ENCODE measurements at places on chromosomes 5 and 9.

DNA sequence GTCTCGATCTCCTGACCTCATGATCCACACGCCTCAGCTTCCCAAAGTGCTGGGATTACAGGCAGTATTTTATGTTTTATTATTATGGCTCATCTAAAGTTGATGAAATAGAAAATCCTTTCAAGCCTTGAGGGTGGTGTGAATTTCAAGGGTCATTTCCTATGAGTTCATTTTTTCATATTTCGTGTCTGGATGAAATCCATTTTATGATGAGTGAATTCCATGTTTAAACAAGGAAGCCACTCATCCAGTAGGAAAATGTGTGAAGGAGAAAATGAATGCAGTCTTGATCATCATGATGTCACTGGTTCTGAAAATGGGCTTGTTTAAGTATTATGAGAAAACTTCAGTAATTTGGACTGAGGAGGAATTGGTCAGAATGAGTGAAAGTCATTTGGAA, 74.6 kb upstream of the ZSWIM6 start:
- no peaks in the 10 kb centered on the region for H3K4me1 ChIP-seq
- no peak for DNase-seq
- H3K27ac ChIP-seq, result no peak overlapping the region
- peaks cover 49% of the 10 kb centered on the region for H3K27me3 ChIP-seq
- H3K36me3 ChIP-seq, result peaks cover 5% of the 10 kb centered on the region

DNA sequence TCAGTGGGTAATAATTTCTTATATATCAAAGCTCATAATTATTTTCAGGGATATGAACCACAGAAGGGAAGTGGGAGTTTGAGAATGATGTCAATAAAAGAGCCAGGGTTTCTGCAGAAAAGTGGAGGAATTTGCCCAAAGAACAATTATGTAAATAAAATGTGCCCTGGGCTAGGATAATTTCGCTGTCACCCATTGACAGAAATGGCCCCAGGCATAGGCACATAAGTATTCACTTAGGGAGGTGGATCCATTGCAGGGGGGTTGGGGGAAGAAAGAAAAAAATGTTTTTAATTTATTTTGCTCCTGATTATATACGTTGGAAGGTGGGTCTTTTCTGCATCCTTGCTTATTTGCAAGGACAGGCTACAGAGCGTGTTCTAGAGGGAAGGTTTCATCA, 135.1 kb upstream of the IRX2 start:
- H3K36me3 ChIP-seq, result no peaks in the 10 kb centered on the region
- H3K4me3 ChIP-seq, result no peak overlapping the region
- H3K4me1 ChIP-seq, result no peaks in the 10 kb centered on the region
- DNase-seq, result no peak
- no peaks in the 10 kb centered on the region for H3K27me3 ChIP-seq

DNA sequence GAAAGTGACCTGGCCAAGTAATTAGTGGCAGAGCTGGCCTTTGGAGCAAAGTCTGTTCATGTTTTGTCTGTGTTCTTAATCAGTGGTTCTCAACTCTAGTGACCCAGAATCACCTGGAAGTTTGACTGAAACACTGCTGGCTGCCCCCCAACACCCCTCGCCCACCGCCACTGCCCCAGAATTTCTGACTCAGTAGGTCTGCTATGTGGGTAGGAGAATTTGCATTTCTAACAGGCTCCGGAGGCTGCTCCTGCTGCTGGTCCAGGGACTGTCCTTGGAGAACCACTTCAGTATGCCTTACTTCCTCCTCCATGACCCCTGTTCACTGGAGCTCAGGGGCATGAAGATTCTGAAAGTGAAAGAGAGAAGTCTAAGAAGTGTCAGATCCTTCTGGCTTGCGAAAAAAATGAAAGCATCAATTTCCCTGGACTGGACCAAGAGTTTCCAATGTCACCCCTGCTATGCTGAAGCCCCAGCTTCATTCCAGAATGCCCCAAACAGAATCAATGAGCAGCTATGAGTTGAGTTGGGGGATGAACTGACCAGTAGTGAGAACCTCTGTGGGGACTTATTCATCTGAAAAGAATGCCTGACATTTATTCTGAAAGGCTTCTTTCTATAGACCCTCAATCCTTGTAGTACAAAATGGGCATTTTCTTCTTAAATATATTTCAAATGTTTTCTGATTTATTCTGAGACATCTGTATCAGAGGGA, 20.8 kb upstream of the COL15A1 start:
- no peak for DNase-seq
- peaks cover 27% of the 10 kb centered on the region for H3K27me3 ChIP-seq
- H3K36me3 ChIP-seq, result peaks cover 2% of the 10 kb centered on the region
- H3K4me3 ChIP-seq, result no peak overlapping the region
- no peak overlapping the region for H3K27ac ChIP-seq

DNA sequence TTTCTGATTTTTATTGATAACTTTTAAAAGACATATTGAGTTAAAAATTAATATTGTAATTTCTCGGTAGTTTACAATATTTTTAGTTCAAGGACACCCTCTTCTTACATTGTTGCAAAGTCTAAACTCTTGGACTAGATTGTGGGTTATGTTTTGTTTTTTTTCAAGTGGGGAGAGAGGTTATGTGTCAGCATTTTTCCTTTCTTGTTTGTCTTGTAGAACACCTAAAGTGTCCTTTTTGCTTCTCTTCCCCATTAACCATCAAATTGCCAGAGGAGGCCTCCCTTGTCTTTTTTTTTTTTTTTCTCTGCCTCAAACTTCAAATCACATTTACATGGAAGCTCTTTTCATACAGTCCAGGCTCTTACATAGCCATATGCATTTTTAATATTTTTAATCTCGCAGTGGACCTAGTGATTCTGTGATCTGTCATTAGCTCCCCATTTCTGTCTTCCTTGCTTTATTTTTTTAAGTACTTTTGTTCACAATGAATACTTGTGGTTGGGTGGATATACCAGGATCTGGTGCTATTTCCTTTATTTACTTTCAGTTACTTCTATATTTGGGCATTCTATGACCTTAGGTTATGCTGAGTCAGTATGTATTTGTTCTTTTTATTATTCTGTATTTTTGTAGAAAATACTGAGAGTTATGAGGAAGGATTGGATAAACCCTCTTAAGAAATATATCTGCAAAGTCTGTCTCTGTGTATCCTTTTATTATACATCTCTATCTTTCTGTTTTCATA, 2280.6 kb upstream of the ACO1 start:
- H3K4me1 ChIP-seq, result no peaks in the 10 kb centered on the region
- H3K4me3 ChIP-seq, result no peak overlapping the region
- H3K36me3 ChIP-seq, result peaks cover 3% of the 10 kb centered on the region
- H3K27ac ChIP-seq, result no peak overlapping the region
- no peak for DNase-seq

DNA sequence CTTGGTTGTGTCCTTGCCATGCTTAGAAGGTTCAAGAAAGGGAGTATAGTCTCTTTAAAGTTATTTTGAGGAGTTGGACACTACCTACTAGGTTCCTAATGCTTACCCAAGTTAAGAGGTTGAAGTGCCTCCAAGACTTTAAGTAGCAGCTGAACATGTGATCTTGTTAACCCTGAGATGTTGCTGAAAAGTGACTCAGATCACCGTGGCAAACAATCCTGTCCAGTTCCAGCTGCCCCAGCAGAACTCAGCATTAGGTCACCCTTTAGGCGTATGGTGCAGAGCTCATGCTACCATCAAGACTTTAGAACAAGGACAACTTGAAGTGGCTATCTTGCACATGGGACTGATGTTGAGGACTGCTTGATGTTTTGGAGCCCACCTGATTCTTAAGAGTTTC, 22.5 kb downstream of the ZNF462 start:
- no peaks in the 10 kb centered on the region for H3K4me1 ChIP-seq
- no peaks in the 10 kb centered on the region for H3K27me3 ChIP-seq
- no peak overlapping the region for H3K4me3 ChIP-seq
- H3K27ac ChIP-seq, result no peak overlapping the region
- no peaks in the 10 kb centered on the region for H3K36me3 ChIP-seq

- no peak for DNase-seq
- no peak overlapping the region for H3K27ac ChIP-seq
- no peak overlapping the region for H3K4me3 ChIP-seq
- H3K27me3 ChIP-seq, result no peaks in the 10 kb centered on the region
- peaks cover 29% of the 10 kb centered on the region for H3K4me1 ChIP-seq
- H3K36me3 ChIP-seq, result no peaks in the 10 kb centered on the region
Measured at GRCh38 chr9:77175151-77175550, 2.2 kb upstream of the VPS13A start.

DNA sequence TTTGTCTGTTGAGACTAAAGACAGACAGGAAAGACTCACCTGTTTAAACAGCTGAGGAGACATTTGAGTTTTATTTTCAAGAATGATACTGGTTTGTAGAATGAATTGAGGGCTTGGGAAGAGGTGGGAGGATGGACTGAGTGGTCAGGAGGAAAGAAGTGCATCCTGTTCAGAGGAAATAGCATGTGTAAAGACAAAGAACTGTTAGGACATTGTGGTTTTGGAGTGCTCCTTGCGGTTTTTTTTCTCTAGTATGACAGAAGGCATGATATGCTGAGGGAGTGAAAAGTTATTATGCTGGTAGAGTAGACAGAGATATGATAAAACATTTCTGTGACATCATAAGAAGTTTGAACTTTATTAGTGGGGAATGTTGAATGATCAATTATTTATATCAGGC, 270.7 kb upstream of the ELAVL2 start:
- H3K27ac ChIP-seq, result no peak overlapping the region
- no peaks in the 10 kb centered on the region for H3K4me1 ChIP-seq
- no peak for DNase-seq
- H3K27me3 ChIP-seq, result no peaks in the 10 kb centered on the region

- peaks cover 31% of the 10 kb centered on the region for H3K4me1 ChIP-seq
- no peak overlapping the region for H3K27ac ChIP-seq
- H3K4me3 ChIP-seq, result no peak overlapping the region
- peaks cover 17% of the 10 kb centered on the region for H3K36me3 ChIP-seq
- DNase-seq, result no peak
Measured at GRCh38 chr9:77731008-77731698, 83.0 kb upstream of the GNA14 start.

DNA sequence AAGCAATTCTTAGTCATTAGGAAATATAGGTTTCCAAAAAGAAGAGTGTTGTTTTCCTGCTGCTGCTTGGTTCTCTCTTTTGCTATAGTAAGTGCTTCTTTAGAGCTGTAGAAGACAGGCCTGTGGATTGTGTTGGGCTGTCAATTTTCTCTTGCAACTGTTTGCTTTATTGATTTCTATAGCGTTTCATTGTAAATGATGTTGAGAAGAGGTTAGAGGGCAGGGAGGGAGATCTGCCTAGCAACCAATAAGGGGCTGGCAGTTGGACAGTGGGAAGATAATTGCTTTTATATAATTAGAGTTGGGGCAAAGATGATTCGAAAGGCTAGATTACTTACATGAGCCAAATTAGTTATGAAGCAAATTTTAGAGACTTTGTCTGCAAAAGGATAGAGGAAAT, 11.1 kb downstream of the UNC13B start:
- H3K4me3 ChIP-seq, result no peak overlapping the region
- peak overlapping the region; percentile 24 for H3K27ac ChIP-seq

GRCh38 chr5:153860195-153860886, 178.4 kb downstream of the FAM114A2 start:
- no peaks in the 10 kb centered on the region for H3K4me1 ChIP-seq
- H3K4me3 ChIP-seq, result no peak overlapping the region
- no peaks in the 10 kb centered on the region for H3K36me3 ChIP-seq
- peaks cover 5% of the 10 kb centered on the region for H3K27me3 ChIP-seq
- H3K27ac ChIP-seq, result no peak overlapping the region

DNA sequence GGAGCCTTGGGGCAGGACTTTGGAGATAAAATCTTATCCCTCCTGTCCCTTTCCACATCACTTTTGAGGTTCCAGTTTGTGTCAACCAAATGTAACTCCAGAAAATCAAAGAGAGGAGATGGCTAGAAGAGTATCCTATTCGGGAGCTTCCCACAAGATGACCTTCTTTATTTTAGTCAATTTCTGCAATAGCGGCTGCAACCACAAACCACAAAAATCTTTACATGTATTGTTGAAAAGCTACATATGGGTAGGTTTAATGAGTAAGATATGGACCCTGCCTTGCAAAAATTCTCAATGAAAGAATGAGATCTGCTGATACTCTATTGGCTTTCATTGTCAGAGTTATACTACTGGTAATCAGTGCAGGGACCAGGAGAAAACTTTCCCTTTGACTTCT, 92.2 kb upstream of the MAMDC2 start:
- no peak overlapping the region for H3K27ac ChIP-seq
- DNase-seq, result no peak
- peaks cover 17% of the 10 kb centered on the region for H3K27me3 ChIP-seq
- H3K4me1 ChIP-seq, result no peaks in the 10 kb centered on the region

DNA sequence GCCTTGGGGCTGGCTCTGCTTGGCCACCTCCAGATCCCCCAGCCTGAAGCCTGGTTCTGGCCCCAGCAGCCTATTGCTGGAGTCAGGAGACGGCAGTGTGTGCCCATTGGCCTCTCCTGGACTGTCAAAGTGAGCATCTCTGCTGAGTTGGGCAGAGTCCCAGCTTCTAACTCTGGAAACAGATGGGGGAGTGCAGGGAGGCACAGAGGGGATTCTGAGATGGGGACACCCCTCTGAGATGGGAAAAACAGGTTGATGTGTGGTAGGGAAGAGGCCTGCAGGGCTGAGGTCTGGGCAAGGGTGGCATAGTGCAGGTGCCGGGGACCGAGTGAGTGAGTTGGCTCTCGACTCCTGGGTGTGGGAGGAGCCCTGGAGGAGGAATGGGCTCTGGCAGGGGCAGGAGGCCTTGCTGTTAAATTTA, 27.5 kb downstream of the PHF2 start:
- no peak for DNase-seq
- H3K4me1 ChIP-seq, result peaks cover 44% of the 10 kb centered on the region
- no peak overlapping the region for H3K27ac ChIP-seq

GRCh38 chr5:38814879-38815278, 30.9 kb upstream of the OSMR start:
- peaks cover 55% of the 10 kb centered on the region for H3K27me3 ChIP-seq
- peaks cover 4% of the 10 kb centered on the region for H3K36me3 ChIP-seq
- peak overlapping the region; percentile 32 for H3K27ac ChIP-seq

- H3K4me1 ChIP-seq, result peaks cover 15% of the 10 kb centered on the region
- H3K4me3 ChIP-seq, result peak overlapping the region; percentile 81
- peak; percentile 60 for DNase-seq
- peaks cover 61% of the 10 kb centered on the region for H3K27me3 ChIP-seq
- no peak overlapping the region for H3K27ac ChIP-seq
Measured at GRCh38 chr9:92140074-92140753, 25.0 kb upstream of the SPTLC1 start.

- no peak overlapping the region for H3K4me3 ChIP-seq
- peaks cover 3% of the 10 kb centered on the region for H3K4me1 ChIP-seq
- no peak overlapping the region for H3K27ac ChIP-seq
- peaks cover 6% of the 10 kb centered on the region for H3K27me3 ChIP-seq
- DNase-seq, result no peak
- no peaks in the 10 kb centered on the region for H3K36me3 ChIP-seq
Measured at GRCh38 chr9:89797937-89798455, 193.2 kb downstream of the GADD45G start.

DNA sequence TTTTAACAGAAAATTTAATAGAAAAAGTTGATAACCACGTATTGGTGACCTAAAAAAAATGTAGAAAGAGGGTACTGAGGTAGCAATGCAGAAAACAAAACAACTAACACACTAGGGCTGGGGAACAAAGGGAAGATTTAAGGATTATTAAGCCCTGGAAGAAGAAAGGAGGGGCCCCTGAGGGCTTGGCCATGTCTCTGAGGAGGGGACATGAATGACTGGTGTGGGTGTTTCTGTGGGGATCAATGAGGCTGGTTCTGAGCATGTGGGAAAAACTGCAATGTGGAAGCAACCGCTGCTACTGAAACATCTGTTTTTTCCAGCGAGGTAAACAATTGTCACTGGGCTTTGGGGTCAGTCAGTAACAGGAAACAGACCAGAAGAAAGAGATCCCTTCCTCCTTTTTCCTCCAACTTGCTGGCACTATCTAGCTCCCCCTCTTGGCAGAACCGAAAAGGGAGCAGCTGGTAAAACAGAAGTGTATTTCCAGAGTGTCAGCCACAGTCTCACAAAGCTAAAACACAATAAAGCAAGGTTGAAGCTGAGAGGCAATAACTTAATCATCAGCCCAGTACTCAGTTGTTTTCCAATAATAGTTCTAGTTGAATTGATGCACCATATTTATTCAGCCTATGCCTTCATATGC, 48.3 kb downstream of the ATPSCKMT start:
- H3K27me3 ChIP-seq, result no peaks in the 10 kb centered on the region
- no peak overlapping the region for H3K27ac ChIP-seq
- no peak for DNase-seq
- no peak overlapping the region for H3K4me3 ChIP-seq

Data from T-helper 17 cell (primary cell).